IMR-90 (cell line): ENCODE measurements at places on chromosomes 3 and 15. TPM values are rescaled to one million over a fixed set of nuclear protein-coding genes. Genes with fewer than 3 reads are reported as not detected.

DNA sequence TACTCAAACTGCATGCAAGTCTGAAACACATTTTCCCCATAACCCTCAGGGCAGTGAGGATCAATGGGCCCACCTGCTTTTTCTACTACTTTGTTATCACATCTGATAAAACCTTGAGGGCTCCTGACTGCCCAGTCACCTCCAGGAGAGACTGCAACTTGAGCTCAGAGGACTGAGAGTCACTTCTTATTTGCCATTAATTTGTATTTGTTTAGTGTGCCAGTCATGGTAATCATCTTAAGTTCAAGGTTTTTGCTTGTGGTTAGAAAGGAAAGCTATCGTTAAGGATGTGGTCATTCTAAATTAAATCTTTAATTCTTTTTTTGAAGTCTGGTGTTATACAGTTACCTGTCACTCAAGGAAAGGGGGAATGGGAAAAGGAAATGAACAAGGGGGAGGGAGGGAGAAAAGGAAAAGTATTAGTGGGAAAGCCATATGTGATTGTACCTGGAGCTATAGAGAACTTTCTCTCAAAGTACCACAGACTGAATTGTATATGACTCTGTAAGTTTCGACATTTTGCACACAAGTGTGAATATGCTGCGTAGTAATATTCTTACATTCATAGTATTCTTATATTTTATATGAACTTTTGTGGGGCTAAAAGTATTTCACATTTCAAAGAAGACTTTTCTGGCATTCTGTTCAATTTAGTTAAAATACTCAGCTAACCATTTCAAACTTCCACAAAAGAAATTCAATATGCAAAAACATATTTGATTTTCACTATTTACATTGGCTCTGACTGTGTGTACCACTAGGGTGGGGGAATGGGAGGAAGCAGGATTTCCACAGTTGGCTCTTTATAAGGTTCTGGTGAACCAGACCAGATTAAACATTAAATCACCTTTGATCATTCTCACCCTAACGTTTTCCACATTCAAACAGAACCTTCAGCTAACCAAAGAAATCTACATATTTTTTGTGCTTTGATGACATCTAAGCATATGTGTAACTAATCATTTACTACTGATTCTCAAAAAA is 166.5 kb upstream of the ATP11B start:
- DNase-seq, result no peak

GRCh38 chr15:55179141-55179540 is 17.6 kb downstream of the RSL24D1 start:
- DNase-seq, result no peak

- DNase-seq, result peak; percentile 73
Observed at GRCh38 chr3:4722103-4722502, 229.0 kb downstream of the ITPR1 start.

- no peak for DNase-seq
Observed at GRCh38 chr15:90291679-90292356, 26.3 kb downstream of the NGRN start.

DNA sequence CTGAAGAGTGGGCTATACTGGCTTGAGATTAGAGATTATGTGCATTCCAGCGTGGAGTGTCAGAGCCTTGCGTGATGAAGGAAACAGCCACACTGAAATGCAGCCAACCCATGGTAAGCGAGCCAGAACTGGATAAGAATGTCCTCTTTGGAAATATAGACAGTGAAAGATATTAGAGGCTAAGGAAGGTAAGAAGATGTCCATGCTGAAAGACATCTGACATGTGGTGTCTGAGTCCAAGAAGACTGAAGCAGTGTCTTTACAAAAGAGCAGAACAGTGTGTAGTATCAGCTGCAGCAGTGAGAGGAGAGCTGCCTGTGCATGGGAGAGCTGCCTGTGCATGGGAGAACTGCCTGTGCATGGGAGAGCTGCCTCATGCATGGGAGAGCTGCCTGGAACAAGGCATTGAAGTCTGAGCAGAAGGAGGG is 672.2 kb downstream of the DIPK2A start:
- peak; percentile 61 for DNase-seq

DNA sequence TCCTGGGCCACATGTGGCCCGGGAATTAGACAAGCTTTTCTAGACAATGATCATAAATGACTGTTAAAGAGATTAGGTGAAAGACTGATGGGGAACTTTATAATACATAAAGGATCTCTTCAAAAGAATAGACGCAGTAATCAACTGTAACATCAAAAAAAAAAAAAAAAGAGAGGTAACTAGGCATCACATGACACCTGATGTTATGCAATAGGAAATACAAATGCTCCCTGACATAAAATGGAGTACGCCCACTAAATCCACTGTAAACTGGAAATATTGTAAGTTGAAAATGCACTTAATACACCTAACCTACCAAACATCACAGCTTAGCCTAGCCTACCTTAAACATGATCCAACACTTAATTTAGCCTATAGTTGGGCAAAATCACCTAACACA is 27.2 kb downstream of the GSK3B start:
- DNase-seq, result no peak

DNA sequence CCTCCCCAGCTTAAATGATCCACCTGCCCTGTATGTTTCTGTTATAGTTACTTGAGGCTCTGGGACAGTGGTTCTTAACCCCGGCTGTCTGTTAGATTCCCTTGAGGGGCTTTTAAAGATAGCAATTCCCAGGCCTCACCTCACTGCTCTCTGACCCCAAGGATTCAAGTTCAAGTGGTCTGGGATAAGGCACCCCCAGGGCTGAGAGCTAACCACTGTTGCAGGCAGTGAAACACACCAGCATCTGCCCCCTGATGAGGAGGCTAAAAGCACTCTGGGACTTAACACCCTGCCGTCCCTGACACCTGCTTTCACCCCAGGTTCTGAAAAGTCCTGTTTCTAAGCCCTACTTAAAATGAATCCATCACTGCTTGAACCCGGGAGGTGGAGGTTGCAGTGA is 103.7 kb downstream of the LRRK1 start:
- DNase-seq, result no peak

DNA sequence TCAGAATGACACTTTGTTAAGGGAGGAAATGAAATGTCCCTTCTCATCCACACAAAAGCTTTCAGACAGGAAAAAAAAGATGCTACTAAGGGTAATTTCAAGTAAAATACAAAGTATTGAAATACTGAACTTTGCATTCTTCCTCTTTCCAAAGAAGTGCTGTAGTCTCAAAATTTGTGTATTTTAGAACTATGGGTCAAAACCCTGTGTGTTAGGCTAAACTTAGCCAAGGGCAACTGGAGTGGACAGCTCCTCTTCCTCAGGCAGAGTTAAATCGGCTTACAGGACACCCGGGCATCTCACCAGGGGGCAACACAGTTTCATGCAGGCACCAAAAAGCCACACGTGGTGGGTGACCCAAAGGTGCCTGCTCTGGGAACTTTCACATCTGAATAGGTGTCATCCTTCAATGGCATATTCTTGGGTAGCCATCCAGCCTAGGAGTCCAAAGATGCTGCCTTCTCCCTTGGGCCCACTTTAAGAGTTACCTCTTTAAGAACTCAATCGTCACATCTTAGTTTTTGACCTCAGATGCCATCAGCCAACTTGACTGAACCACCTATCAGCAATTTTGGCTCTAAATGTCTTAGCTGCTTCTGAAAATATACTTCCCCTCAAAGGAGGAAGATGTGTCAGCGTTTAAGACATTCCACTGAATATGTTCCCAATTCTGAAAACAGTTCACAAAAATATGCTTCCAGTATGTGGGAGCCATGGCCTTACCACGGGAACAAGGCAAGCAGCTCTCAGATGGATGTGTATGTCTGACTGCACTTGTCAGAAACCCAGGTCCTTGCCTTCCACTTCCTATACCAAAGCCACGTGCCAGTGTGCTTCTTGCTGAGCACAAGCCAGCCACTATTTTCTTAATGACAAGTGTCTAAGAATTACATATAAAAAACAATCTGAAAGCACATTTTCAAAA is 32.2 kb upstream of the MUC13 start:
- no peak for DNase-seq

DNA sequence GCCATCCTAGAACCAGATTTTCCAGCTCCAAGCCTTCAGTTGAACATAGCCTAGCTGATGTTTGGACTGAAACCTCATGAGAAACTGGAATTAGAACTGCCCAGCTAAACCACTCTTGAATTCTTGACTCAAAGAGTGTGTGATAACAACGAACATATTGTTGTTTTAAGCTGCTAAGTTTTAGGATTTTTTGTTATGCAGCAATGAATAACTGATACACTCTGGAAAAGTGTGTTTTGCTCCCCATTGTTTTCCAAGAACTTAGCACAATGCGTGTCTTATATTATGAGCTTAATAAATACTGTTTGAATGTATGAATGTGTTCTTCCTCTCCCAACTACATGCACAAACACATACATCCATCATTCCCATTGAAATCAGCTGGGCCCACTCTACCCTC is 379.6 kb downstream of the EDEM1 start:
- no peak for DNase-seq

DNA sequence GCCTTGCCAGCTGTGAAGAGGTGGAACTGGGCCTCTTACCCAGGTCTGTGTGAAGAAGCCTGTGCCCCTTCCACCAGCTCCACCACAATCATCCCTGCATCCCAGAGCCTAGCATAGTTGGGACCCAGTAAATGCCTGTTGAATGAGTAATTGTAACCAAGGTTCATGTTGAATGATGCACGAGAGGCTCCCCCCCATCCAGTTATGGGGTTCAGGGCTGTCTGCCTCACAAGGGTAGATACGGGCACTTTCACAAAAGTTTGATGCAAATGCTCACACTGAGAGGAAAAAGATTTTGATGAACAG is 29.5 kb upstream of the TSEN2 start:
- DNase-seq, result peak; percentile 27

GRCh38 chr3:24305795-24306467 is 188.7 kb downstream of the THRB start:
- no peak for DNase-seq

GRCh38 chr15:61750271-61751084 is 309.8 kb downstream of the VPS13C start:
- no peak for DNase-seq

DNA sequence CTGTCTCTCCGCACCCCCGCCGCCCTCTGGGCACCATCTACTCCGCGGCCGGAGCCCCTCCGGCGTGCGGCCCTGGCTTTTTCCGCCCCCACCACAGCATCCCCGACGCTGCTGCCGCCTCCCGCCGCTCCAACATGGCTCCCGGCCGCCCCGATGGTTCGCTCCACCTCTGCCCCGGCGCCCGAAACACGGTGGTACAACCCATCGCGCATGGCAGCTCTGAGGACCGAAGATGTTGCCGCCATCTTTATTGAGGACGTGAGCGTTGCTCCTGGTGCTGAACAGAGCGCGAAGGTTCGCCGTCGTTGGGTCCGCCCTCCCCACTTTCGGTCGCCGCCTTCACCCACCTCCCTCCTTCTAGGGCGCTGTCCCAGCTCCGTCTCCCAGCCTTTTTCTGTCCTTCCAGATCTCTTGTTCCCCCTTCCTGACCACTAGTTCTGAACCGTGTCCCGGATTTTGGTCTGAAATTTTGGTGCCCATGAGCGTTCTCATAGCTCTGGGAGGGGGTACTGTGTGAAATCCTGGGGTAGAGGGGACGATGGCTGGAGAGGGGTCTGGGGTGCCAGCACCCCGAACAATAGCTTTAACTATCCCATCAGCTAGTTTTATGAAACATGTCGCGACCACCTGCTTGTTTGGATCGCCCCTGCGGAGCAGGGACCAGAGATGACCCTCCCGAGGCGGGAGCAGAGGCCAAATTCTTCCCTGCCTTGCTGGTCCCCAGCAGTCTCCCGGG is at the start of gene CELSR3:
Gene CELSR3 (minus strand): TSS at position 134 of the 736 bp plus-strand sequence. CDS start 252 bp downstream, outside the sequence.
- peak; percentile 90 for DNase-seq

DNA sequence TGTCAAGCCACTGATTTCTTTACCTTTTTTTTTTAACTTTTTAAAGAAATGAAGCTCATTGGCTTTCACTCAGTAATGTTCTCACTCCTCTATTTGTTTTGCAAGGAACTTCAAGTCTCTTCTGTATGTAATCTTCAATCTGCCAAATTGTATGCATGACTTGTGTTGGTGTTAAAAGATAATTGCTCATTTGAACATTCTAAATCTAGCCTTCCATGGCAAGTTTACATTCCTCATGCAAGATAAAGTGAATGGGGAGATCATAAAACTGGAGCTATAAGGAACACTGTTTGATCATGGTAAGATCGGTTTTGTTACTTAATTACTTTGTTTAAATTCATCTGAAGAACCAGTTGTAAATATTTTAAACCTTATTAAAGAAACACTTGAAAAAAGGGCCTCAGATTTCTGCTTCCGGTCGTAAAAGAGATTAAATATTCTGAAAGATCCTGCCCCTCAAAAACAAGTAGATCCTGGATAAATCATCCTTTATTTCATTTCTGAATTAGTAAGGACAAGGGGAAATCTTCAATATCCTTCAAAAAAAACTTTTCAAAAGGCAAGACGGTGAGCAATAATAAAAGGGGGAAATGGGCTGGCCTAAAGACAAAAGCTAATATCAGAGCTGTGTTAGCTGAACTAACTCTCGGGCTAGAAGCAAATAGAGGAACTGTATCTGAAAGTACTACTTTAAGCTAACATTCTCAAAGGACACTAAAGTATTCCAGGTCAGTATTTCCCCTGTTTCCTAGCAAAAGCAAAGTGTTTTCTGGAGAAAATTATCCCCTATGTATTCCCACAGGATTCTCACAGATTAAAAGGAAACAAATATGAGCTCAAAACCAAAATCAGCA is 107.0 kb upstream of the ATP11B start:
- DNase-seq, result no peak

- peak; percentile 72 for DNase-seq
Observed at GRCh38 chr3:170780955-170781354, 89.0 kb downstream of the RPL22L1 start.

- DNase-seq, result no peak
Observed at GRCh38 chr3:123892195-123892594, 8.1 kb upstream of the MYLK start.

GRCh38 chr3:111073218-111073617 is 1.6 kb downstream of the NECTIN3 start:
- DNase-seq, result peak; percentile 74

DNA sequence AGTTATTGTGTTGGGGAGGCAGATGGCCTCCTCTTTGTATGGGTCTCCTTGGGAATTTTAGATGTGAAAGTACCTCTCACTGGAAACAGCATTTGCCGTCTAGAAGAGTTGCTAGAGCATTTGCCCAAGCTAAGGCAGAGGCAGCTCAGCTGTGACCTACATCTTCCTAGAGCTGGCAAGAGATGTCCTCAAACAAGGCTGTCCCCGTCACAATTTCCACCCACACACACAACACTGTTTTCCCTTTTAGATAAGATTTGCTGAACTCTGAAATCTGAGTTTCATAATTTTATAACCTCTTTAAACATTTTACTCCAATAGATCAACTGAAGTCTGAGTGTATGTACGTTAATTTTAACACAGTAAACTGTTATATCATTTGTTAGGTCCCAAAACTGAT is 352.6 kb downstream of the EPHB1 start:
- no peak for DNase-seq

Gene SNX22
- under 0.01 and 0.18 TPM in 2 replicates for total RNA-seq

Gene GOLGA6A
- not detected in 2 replicates for total RNA-seq

Gene ZNF717
- 11.4 and 14.3 TPM in 2 replicates for total RNA-seq

Gene GOLGA6L22
- total RNA-seq, result not detected in 2 replicates

Gene MYZAP
- not detected in 2 replicates for total RNA-seq

Gene XCR1
- total RNA-seq, result not detected in 2 replicates

Gene IP6K2
- total RNA-seq, result 73.7 and 76.9 TPM in 2 replicates

Gene SLC25A38
- total RNA-seq, result 16.1 and 17.4 TPM in 2 replicates

Gene THBS1
- 3,217 and 4,071 TPM in 2 replicates for total RNA-seq

Gene GPR176
- 194 and 246 TPM in 2 replicates for total RNA-seq

Gene ACSBG1
- not detected in 2 replicates for total RNA-seq

Gene SGO1
- total RNA-seq, result 5.2 and 8.1 TPM in 2 replicates
